Fibroblast of skin of back (primary cell): ENCODE measurements at places on chromosomes 11 and 22.

GRCh38 chr11:66192181-66192863 lies 76.1 kb upstream of the RAB1B start:
- peak; percentile 47 for DNase-seq

DNA sequence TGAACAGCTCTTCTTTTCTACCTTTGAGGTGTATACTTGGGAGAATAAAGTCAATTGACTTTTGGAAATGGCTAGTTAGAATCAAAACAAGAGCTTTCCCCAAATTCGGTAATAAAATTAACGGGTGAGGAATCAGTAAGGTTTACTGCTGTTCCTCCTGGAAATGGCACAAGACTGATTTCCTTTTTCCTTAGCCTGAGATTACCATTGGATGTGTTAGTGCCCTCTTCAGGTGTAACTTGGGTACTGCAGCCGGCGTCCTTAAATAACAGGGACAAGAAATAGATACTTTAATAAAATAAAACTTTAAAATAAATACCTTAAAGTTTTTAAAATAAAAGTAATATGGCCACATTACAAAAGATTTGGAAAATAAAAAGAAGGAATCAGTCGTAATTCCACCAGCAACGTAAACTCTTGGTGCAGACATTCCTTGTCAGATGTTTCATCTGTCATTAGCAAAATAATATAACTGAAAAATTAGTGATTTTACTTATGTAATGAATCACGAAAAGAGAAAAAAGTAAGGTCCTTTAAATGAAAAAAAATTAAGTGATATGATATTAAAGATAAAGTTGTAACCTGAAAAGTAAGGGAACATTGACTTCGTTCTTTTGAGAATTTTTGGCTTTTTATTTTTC lies 29.7 kb downstream of the ZFTA start:
- DNase-seq, result peak; percentile 71

GRCh38 chr11:1397146-1397861 lies 7.6 kb downstream of the BRSK2 start:
- no peak for DNase-seq

DNA sequence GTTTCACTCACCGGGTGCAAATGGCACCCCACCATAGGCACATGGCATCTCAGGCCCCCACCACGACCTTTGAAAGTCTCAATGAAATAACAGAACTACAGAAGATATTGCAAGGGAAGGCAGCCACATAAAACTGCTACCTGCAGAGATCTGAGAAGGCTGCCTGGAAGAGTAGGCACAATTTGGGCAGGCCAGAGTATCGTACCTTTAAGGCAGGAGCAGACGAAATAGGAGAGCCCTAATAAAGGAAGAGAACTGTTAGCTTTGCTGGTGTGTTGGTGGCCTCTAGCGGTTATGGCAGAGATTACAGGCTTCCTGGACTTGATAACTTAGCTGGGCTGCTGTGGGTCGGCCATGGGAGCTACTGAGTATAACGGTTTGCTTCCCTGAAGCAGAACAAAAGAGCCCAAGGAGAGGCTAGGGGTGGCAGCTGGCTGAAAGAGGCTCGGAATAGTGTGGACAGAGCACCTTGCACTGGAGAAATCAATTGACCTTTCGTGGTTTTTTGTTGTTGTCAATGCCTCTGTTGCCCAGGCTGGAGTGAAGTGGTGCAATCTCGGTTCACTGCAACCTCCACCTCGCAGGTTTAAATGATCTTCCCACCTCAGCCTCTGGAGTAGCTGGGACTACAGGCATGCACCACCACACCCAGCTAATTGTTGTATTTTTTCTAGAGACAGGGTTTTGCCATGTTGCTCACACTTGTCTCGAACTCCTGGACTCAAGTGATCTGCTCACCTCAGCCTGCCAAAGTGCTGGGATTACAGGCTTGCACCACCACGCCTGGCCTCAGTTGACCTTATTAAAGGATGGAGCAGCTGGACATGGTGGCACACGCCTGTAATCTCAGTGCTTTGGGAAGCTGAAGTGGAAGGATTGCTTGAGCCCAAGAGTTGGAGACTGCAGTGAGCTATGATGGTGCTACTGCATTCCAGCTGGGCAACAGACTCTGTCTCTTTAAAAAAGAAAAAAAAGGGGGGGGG lies 4.8 kb downstream of the SDF2L1 start:
- peak; percentile 74 for DNase-seq

- DNase-seq, result no peak
These were observed 64.7 kb downstream of the TRIM29 start for GRCh38 chr11:120073196-120073595.

DNA sequence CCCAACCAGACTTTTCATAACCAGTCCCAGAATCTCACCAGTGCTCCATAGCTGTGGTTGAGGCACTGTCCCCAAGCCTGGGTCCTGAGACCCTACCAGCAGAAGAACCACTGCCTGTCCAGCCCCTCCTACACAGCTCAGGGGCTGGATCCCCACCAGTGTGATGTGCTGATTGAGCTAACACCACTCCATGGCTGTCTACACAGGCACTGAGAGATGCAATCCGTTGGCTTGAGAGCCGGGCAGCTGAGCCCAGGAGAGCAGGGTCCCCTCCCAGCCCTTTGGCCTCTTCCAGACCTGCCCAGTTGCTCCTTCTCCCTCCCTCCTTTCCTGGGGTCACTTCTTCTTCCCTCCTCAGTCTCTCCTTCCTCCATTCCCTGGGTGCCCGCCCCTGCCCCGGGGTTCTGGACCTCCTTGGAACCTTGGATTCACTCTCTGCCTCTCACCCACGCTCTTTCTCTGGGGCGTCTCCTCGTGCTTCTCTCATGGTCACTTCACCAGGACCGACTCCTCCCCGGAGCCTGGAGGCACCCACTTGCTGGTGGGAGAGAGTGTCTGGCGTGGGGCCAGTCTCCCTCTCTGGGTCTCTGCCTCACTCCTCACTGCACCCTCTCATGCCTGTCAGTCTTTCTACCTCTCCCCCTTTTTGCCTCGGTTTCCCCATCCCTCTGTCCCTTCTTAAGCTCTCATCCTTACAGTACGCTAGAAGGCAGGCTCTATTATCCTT lies 706 bp upstream of the SCYL1 start:
- no peak for DNase-seq

DNA sequence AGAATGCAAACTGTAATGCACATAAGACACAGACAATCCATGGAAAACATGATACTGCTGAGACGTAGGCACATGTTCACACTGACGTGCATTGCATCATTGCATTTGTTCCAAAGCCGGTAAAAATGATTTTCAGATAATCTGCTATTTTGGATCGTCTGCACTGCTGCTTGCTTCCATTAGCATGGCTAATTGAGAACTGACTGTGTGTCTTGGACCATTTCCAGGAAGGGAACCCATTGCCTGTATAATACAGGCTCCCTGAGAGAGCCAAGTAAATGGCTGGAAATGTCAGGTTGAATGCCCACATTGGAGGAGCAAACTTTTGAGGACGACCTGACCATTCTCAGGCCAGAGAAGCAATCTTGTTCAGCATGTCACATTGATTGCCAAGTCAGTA lies 304.8 kb downstream of the ST3GAL4 start:
- no peak for DNase-seq

- no peak for DNase-seq
These were observed 25.1 kb upstream of the FBLN1 start for GRCh38 chr22:45477366-45478107.

GRCh38 chr11:125174686-125175085 lies 10.1 kb downstream of the PKNOX2 start:
- no peak for DNase-seq

DNA sequence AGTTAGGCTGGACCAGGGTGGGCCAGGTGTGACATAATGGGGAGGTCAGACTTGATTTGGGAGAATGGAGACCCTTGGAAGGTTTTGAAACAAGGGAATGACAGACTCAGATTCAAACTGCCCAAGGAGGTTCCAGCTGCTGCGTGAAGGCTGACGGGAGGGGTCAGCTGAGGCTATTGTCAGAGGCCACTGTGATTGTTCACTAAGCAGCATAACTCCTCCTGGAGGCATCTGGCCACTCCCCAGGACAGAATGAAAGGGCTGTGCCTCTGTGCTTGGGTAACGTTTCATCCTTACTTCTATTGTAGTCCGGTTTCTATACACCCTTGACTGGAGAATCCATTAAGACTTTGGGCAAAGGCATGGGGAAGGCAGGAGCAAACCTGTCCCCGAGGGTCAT lies 126.6 kb downstream of the DSCAML1 start:
- no peak for DNase-seq

DNA sequence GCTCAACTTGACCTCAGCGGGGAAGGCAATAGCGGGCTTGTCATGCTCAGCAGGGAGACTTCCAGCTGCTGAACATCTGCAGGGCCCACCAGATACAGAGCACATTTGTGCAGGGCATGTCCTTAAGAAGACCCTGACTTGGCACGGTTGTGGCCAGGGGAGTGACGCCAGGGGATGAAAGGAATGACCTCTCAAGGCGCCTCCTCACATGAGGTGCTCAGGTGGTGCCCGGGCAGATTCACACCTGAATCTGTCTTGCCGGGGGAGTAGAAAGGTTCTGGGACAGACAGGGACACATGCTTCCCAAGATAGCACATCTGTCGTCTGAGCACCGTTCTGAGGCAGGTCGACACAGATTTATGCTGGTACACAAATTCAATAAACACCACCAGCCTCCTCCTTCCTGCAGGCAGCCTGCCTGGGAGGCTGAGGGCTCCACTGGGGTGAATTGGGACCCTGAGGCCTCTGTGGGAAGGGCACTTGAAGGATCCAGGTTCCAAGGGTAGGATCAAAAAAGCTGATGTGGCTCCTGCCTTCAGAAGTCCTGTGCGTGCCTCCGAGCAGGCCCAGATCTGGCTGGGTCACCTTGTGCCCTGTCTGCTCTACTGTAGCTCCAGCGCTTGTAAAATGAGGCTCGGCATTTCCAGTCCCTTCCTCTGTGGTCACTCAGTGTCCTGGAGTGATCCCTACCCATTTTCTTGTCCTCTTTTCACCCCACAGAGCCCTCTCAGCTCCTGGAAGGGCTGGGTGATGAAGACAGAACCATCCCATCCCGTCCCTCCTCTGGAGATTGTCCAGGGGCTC lies 49.6 kb upstream of the NECTIN1 start:
- no peak for DNase-seq

GRCh38 chr22:49203859-49204598 lies 623.6 kb downstream of the BRD1 start:
- DNase-seq, result no peak

- DNase-seq, result no peak
These were observed 8.7 kb downstream of the MMP26 start for GRCh38 chr11:4713241-4713640.

DNA sequence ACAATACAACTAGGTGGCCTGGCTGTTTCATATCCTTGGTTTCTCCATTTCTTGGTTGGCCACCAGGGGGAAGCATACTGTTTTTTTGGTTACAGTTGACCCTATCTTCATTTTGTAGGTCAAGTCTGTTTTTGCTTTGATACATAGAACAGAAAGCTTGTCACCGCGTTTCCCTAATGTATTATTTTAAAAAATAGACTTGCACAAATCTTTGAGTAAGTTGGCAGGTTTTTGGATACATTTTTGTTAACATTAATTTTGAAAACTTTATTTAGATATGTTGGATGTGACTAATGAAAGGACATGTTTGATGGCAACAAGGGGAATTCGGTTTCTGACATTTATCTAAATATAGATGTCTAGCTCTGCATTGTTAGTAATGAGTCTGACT lies 3.0 kb downstream of the NCR3LG1 start:
- DNase-seq, result peak; percentile 76

DNA sequence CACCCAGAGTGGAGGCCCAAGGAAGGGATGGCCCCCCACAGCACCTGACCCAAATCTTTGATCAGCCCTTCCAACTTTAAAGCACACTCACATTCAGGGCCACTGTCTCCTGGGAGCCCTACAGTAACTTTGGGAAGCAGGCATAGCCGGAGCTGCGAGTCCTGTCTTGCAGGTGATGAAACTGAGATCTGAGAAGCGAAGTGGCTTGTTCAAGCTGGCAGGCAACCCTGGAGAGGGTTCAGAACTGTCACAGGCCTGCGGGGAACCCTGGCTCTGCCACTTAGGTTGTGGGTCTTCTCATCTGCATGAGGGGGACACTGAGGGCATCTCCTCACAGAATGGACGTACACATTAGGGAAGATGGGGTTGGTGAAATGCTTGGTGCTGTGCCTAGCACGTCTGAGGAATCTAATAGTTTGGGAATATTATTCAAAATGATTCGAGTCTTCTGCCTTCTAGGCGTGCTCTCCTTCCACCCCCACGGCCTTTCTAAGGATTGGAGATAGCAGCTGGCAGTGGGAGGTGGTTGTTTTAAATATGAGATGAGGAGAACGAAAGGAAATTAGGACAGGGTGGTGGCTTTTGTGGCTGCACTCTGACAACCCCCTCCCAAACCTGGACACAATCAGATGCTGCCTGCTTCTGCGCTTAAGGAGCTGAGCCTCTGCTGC lies 18.8 kb upstream of the SUN2 start:
- DNase-seq, result no peak

DNA sequence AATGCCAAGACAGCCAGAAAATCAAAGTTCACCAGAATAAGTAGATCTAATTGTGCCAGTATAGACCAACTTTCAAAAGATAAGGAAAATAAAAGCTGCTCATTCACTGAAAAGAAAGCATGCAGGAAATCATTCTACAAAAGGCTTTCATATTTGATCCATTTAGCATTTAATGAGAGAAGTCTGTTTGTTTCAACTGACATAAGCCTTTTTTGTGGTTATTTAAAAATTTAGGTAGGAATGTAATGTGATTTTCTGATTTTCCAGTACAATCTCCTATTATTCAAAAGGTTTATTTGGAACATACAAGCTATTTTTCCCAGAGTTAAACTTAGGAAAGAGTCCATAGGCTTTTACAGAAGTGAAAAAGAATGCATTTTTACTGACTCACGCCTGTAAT lies 92.7 kb downstream of the SBF2 start:
- DNase-seq, result no peak

GRCh38 chr22:17783312-17783711 lies 9.0 kb upstream of the BID start:
- DNase-seq, result no peak

DNA sequence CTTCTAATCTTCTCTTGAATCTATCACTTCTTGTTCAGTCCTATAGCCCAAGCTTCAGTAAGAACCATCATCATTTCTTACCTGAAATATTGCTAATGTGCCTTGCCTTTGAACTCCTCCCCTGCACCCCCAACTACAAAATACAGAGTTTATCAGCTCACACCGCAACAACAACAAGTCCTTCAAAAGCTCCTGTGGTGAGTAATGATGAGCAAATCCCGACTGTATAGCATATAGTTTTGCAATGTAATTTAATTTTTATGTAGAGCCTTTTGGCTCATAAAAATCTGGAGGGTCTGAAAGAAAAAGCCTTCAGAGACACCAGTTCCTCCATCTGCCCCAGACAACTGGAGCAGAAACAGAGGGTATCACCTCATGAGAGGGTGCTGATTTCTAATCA lies 124.7 kb downstream of the ARHGAP32 start:
- no peak for DNase-seq

DNA sequence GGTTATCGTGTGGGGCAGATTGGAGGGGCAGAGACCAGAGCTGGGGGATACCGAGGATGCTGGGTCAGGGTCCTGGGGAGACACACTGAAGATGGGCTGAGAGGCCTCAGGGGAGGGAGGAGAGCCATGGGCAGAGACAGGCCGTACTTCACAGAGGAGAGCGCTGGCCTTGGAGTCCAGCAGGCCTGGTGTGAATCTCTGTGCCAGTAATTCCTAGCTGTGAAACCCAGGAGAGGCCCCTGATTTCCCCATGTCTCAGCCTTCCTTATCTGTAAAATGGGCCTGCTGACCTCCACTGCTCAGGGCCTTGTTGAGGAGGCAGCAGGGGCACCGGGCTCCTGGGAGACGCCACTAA lies 23.4 kb downstream of the CACNA1I start:
- no peak for DNase-seq
